ENCODE measurements at places on chromosomes 7 and 10.

GRCh38 chr10:7795605-7796004, 7.6 kb downstream of the ATP5F1C start:
- peaks cover 10% of the 10 kb centered on the region for H3K4me1 ChIP-seq
- no peak overlapping the region for H3K27ac ChIP-seq
- H3K27me3 ChIP-seq = no peaks in the 10 kb centered on the region
- no peak overlapping the region for H3K4me3 ChIP-seq

DNA sequence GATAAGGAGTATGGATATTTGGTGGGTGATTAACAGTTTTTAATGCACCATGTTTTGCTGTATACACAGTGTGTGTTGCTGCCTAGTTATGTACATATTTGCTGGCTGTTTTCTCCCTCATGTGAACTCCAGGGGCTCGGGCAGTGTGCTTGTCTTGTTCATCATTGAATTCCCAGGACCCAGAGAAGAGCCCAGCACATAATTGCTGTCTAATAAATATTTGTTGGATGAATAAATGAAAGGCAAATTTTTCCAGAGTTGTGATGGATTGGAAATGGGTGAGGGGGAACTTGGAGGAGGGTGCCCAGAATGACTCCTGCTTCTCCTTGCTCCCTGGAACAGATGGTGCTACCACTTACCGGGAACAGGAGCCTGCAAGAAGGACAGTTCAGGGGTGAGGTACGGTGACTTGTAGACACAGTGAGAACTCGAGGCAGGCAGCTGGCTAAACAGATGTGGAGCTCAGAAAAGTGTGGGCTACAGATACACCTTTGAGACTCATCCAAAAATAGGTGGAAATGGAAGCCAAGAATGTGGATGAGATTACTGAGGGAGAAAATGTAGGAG, 586.8 kb upstream of the MGMT start:
- no peaks in the 10 kb centered on the region for H3K36me3 ChIP-seq
- no peak overlapping the region for H3K27ac ChIP-seq
- no peak for DNase-seq
- H3K4me1 ChIP-seq = no peaks in the 10 kb centered on the region
- no peak overlapping the region for H3K4me3 ChIP-seq
- no peaks in the 10 kb centered on the region for H3K27me3 ChIP-seq

DNA sequence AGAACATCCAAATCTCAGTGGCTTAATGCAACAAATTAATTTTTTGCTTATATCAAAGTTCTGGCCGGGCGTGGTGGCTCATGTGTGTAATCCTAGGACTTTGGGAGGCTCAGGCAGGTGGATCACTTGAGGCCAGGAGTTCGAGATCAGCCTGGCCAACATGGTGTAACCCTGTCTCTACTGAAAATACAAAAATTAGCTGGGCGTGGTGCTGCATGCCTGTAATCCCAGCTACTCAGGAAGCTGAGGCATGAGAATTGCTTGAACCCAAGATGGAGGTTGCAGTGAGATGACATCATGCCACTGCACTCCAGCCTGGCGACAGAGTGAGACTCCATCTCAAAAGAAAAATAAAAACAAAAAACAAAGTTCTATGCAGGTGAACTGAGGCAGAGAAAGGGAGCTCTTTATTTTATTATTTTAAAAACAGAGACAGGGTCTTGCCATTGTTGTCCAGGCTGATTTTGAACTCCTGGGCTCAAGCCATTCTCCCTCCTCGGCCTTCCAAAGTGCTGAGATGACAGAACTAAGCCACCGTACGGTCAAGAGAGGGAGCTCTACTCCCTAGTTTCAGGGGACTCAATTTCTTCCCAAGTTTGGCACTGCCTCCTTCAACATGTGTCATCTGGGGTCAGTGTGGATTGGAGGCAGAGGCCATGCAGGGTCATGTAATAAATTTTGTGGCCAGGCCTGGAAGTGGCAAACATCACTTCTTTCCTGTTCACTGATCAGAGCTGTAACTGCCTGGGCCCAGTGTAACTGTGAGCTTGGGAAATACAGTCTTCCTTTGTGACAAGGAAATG, 2.4 kb downstream of the ADCK2 start:
- peak; percentile 57 for DNase-seq
- H3K4me3 ChIP-seq = no peak overlapping the region
- no peak overlapping the region for H3K27ac ChIP-seq
- H3K36me3 ChIP-seq = 0 out of 2 replicates have a peak, but pooled peaks cover 2% of the 10 kb centered on the region

DNA sequence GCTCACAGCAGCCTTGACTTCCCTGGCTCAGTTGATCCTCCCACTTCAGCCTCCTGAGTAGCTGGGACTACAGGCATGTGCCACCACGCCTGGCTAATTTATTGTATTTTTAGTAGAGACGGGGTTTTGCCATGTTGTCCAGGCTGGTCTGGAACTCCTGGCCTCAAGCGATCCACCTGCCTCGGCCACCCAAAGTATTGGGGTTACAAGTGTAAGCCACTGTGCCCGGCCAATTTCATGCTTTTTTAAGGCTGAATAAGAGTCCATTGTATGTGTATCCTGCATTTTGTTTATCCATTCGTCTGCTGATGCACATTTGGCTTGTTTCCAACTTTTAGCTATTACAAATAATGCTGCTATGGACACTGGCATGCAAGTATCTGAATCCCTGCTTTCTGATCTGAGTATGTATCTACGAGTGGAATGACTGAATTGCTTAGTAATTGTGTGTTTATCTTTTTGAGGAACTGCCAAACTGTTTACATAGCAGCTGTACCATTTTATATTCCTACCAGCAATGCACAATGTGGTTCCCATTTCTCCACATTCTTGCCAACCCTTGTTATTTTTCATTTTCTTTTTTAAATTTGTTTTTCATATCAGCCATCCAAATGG, 37.3 kb upstream of the TPST1 start:
- no peak overlapping the region for H3K4me3 ChIP-seq
- no peaks in the 10 kb centered on the region for H3K27me3 ChIP-seq
- no peaks in the 10 kb centered on the region for H3K36me3 ChIP-seq
- peaks cover 8% of the 10 kb centered on the region for H3K4me1 ChIP-seq
- peak overlapping the region; percentile 56 for H3K27ac ChIP-seq
- peak; percentile 96 for DNase-seq

DNA sequence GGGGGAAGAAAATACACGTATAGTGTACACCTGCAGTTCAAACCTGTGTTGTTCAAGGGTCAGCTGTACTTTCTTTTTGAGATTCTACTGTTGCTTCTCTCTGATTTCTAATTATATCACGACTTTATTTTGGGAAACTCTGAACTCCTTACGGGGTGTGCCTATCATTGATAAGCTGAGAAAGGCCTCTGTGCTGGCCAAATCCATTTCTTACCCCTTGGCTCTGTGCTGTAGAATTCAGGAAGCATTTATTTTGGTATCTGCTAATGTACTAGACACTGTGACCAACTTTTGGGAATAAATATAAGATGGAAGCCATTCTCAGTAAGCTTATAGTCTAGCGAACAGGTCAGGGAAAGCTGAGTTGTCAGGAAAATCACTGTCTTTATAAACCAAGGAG, 26.9 kb upstream of the RPA3 start:
- H3K27me3 ChIP-seq = no peaks in the 10 kb centered on the region
- DNase-seq = no peak
- H3K27ac ChIP-seq = no peak overlapping the region
- H3K4me1 ChIP-seq = no peaks in the 10 kb centered on the region
- no peak overlapping the region for H3K4me3 ChIP-seq

- no peak overlapping the region for H3K4me3 ChIP-seq
- no peaks in the 10 kb centered on the region for H3K36me3 ChIP-seq
- no peaks in the 10 kb centered on the region for H3K4me1 ChIP-seq
- no peak overlapping the region for H3K27ac ChIP-seq
- no peak for DNase-seq
- H3K27me3 ChIP-seq = peaks cover 27% of the 10 kb centered on the region
Observed at GRCh38 chr7:157688533-157689268, 351.9 kb downstream of the DNAJB6 start.

DNA sequence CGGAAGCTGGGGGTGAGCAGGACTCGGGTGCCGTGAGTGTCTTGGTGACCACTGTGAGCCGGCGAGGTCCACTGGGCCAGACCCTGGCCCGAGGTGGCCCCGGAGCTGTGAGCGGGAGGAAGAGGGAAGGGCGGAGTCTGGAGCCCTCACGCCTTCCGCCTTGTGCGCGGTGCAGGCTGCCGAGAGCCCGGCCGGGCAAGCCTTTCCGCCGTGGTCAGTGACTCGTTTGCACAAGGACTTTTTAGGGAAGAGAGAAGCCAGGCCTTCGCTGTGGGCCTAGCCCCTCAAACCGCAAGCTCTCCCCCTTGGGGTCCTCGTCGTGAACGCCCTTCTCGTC, 40.9 kb upstream of the ZNF32 start:
- H3K4me1 ChIP-seq = peaks cover 8% of the 10 kb centered on the region
- no peaks in the 10 kb centered on the region for H3K27me3 ChIP-seq
- no peaks in the 10 kb centered on the region for H3K36me3 ChIP-seq
- H3K4me3 ChIP-seq = peak overlapping the region; percentile 24
- H3K27ac ChIP-seq = peak overlapping the region; percentile 1
- DNase-seq = no peak

- peak within 1 kb of the TSS; percentile 69 for H3K4me3 ChIP-seq
- peaks cover 17% of the 10 kb centered on the region for H3K27me3 ChIP-seq
- no peak within 1 kb of the TSS for H3K27ac ChIP-seq
- DNase-seq = peak; percentile 43
Observed at GRCh38 chr7:69598081-69598486, at the start of gene AUTS2. Gene AUTS2 (plus strand): TSS chr7:69598475. CDS start chr7:69599654, 1,179 bp downstream.

DNA sequence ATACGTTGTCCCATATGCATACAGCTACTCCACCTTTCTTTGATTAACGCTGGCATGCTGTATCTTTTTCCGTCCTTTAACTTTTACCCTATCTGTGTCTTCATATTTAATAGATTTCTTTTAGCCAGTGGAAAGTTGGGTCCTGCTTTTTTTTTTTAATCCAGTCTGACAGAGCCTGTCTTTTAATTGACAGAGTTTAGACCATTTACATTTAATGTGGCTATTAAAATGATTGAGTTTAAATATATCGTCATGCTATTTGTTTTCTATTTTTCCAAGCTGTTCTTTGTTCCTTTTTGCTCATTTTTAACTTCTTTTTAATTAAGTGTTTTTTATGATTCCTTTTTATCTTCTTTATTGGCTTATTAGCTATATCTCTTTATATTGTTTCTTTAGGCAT, 217.6 kb upstream of the NEBL start:
- no peak for DNase-seq
- no peaks in the 10 kb centered on the region for H3K36me3 ChIP-seq
- no peak overlapping the region for H3K4me3 ChIP-seq
- H3K27me3 ChIP-seq = no peaks in the 10 kb centered on the region
- no peaks in the 10 kb centered on the region for H3K4me1 ChIP-seq

- no peaks in the 10 kb centered on the region for H3K4me1 ChIP-seq
- no peak overlapping the region for H3K4me3 ChIP-seq
- no peak for DNase-seq
- no peaks in the 10 kb centered on the region for H3K27me3 ChIP-seq
Observed at GRCh38 chr7:96614154-96614867, 95.3 kb downstream of the SEM1 start.

- H3K4me3 ChIP-seq = no peak overlapping the region
- H3K27ac ChIP-seq = no peak overlapping the region
- no peaks in the 10 kb centered on the region for H3K4me1 ChIP-seq
- peaks cover 27% of the 10 kb centered on the region for H3K27me3 ChIP-seq
Observed at GRCh38 chr7:106151459-106152312, 39.6 kb upstream of the SYPL1 start.

GRCh38 chr10:92508866-92509265, 65.0 kb downstream of the IDE start:
- H3K4me3 ChIP-seq = no peak overlapping the region
- no peaks in the 10 kb centered on the region for H3K4me1 ChIP-seq
- H3K36me3 ChIP-seq = peaks cover 17% of the 10 kb centered on the region
- H3K27ac ChIP-seq = no peak overlapping the region
- no peak for DNase-seq

GRCh38 chr7:127768241-127768640, 116.2 kb downstream of the SND1 start:
- no peak overlapping the region for H3K27ac ChIP-seq
- H3K4me3 ChIP-seq = no peak overlapping the region
- peak; percentile 34 for DNase-seq
- H3K27me3 ChIP-seq = no peaks in the 10 kb centered on the region
- peaks cover 9% of the 10 kb centered on the region for H3K4me1 ChIP-seq

GRCh38 chr10:104478380-104478779, 124.7 kb downstream of the CFAP58 start:
- DNase-seq = no peak
- H3K27ac ChIP-seq = no peak overlapping the region
- H3K27me3 ChIP-seq = peaks cover 2% of the 10 kb centered on the region

Data from IMR-90 (cell line).